ENCODE measurements at places on chromosomes 1 and 21. TPM values are rescaled to one million over a fixed set of nuclear protein-coding genes. Genes with fewer than 3 reads are reported as not detected.

DNA sequence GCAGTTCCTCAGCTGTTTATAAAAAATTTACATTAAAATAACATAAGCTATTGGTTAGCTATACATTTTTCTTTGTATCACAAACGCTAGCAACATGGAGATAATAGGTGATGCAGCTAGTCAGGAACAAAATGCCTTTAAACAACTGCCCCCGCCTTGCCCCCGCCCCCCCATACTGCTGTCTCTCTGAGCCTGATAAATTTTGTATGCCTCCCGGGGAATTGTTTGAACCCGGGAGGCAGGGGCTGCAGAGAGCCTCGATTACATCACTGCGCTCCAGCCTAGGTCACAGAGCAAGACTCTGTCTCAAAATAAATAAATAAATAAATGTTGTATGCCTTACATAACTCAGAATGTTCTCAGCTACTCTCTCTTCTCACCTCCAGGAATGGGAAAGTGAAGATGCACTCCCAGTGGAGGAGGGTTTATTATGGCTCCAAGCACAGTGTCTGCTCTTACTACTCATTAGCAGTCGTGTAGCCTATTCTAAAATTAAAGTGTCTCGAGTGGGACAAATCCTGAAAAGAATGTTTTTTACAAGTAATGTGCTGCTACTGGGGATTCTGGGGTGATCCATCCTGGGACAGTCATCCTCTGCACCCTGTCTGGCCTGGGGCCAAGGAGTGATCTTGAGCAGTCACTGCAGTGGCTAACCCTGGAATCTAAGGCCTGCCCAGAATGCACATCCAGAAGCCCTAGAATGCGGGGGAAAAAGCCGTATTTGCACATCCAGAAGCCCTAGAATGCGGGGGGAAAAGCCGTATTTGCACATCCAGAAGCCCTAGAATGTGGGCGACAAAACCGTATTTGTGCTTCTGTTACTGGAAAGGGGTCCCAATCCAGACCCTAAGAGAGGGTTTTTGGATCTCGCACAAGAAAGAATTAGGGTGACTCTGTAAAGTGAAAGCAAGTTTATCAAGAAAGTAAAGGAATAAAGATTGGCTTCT, 39.4 kb upstream of the ZNF496 start:
- no peak for DNase-seq

DNA sequence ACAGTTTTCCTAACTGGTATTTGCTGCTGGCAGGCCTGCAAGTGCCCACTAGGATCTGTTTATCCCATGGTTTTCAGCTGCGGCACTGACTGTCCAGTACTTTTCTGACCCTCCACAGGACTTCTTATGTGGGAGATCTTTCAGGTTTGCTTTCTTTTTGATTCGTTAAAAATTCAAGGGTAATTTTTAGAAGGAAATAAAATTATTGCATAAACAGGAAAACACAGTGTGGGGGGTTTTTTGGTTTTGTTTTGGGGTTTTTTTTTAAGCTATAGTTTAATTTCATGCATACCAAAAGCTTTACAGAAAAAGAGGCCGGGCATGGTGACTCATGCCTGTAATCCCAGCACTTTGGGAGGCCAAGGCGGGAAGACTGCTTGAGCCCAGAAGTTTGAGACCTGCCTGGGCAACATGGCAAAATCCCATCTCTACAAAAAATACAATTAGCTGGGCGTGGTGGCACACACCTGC, 3.6 kb downstream of the NIBAN1 start:
- no peak for DNase-seq

GRCh38 chr21:35603494-35603893, 456.8 kb downstream of the SETD4 start:
- no peak for DNase-seq

DNA sequence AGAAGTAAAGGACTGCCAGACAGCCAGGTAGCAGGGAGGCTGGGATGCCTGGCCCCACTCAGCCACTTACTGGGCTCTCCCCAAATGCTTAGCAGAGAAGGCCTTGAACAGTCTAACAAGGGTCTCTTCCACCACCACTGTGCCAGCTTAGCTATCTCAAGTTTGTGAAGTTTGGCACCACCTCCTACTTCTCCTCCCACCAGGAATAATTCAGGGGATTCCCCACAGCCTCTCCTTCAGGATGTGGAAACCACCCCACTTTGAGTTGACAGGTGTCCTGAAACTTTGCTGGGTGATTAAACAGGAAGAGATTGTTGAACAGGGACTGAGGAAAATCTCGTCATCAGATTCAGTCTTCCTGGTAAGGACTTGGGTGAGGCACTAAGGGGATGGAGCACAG, 59.4 kb upstream of the ATP1B1 start:
- peak; percentile 25 for DNase-seq

- DNase-seq, result no peak
Observed at GRCh38 chr1:92464588-92465255, 22.0 kb downstream of the GFI1 start.

DNA sequence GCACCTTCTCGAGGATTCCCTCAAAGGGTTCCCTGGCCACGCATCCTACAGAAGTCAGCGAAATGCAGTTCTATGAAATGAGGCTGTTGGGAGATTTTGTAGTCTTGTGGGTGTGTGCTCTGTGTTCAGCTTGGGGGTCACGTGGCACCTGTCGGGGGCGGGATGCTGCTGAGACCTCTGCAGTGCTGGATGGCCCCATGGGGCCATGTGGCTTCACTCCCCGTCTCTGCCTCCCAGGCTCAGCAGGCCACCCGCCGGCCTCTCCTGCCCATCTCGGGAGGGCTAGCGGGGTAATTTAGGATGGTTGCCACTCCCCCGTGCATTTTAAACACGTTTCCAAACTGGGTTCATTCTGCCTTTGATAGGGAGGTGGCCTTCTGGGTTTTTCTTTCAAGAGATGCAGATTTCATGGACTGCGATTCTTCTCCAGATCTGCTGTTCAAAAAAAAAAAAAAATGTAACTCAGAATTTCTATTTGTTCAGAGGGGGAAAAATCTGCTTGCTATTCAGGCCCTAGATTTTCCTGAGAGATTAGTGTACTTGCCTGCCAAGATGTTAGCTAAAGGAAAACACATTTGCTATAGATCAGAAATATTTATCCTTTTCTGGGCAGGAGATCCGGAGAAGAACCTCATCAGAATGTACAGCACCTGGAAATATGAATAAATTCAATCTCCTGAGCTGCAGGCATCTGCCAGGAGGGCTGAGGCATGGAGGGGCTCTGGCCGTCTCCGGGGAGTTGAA, 277.2 kb upstream of the VAMP3 start:
- DNase-seq, result no peak

- no peak for DNase-seq
Observed at GRCh38 chr21:43657355-43658087, 1.8 kb downstream of the HSF2BP start.

Gene KPRP
- not detected for polyA plus RNA-seq

Measured in large intestine (tissue), 12 donors.